ENCODE measurements at places on chromosomes 11 and 22.

GRCh38 chr11:75440960-75441803 lies 8.2 kb upstream of the KLHL35 start:
- DNase-seq = no peak

DNA sequence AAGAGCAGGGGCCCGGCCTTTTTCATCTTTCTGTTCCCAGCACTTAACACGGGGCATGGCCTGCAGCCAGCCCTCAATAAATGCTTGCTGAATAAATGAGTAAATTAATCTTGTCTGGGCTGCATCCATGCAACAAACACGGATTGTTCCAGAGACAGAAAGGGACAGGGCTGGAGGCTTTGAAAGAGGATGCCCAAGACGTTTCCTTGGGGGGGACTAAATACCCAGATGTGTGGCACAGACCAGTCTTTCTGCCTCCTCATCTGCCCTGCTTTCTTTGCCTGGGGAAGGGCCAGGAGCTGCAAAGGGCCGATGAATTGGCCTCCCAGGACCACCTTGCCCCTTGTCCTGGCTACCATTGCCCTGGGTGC lies 40.4 kb downstream of the SHISAL1 start:
- DNase-seq = peak; percentile 12

DNA sequence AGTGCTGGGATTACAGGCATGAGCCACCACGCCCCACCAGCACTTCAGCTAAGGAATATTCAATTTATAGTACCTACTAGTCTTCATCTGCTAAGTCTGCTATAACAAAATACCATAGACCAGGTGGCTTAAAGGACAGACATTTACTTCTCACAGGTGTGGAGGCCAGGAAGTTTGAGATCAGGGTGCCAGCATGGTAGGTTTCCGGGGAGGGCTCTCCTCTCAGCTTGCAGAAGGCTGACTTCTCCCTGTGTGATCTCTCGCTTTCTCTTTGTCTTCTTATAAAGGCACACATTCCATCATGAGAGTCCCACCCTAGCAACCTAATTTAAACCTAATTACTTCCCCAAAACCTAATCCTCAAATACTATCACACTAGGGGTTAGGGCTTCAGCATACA lies 433.0 kb downstream of the INSC start:
- no peak for DNase-seq

DNA sequence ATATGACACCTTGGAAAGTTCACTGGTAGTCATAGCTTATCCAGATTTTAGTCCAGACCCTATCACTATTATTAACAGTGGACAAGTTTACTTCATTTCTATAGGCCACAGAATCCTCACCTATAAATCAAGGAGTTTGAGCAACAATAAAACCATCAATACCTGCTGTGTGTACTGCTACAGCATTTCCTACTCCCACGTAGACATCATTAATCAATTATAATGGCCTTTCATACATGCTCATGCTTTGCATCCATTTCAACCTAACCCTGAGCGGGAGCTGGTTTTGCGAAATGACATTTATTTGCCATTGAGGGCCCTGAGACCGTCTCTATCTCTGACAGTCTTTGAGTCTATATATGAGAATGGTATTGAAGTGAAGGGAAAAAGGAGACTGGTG lies 312.3 kb downstream of the FAT3 start:
- DNase-seq = no peak

- DNase-seq = no peak
These were observed 7.4 kb downstream of the PEX26 start for GRCh38 chr22:18085188-18085587.

DNA sequence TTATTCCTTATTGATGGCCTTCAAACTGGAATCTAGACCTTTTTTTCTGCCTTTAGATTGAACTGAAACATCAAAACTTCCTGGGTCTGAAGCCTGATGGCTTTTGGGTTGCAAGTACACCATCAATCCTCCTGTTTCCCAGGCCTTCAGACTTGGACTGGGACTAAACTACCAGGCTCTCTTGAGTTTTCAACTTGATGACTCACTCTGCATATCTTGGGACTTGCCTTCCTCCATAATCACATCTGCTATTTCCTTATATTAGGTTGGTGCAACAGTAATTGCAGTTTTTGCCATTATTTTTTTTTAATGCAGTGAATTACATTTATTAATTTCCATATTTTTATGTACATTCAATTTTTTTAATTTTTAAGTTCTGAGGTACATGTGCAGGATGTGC lies 7.0 kb downstream of the OR51B5 start:
- no peak for DNase-seq

- DNase-seq = no peak
These were observed 55.5 kb downstream of the LARGE1 start for GRCh38 chr22:33864723-33865130.

DNA sequence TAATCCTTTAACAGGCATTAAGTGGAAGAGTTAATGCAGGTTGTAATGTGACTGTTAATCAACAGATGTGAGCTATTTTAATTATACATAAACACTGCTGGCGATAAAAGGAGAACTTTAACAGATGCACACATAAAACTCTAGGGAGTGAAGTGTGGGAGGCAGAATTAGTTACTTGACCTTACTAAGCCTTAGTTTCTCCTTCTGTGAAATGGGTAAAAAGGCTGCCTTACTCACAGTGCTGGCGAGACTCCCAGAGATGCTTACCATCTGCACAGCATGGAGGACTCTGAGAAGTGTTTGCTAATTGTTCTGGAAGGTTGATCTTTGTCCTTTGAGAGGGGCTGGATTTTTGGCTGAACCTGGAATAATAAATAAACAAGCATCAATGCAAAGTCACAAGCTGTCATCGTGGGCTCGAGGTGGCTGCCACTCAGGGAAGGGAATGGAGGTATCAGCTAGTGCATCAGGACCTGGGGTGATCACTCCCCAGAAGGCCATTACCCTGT lies 58.6 kb upstream of the MPEG1 start:
- DNase-seq = no peak

- no peak for DNase-seq
These were observed 6.1 kb downstream of the CATSPER1 start for GRCh38 chr11:66020212-66020611.

Measured in foreskin melanocyte (primary cell).